ENCODE measurements at places on chromosomes 7 and 10. TPM values are rescaled to one million over a fixed set of nuclear protein-coding genes. Genes with fewer than 3 reads are reported as not detected.

- peak; percentile 60 for DNase-seq
Measured at GRCh38 chr10:111113961-111114757, 37.3 kb downstream of the ADRA2A start.

DNA sequence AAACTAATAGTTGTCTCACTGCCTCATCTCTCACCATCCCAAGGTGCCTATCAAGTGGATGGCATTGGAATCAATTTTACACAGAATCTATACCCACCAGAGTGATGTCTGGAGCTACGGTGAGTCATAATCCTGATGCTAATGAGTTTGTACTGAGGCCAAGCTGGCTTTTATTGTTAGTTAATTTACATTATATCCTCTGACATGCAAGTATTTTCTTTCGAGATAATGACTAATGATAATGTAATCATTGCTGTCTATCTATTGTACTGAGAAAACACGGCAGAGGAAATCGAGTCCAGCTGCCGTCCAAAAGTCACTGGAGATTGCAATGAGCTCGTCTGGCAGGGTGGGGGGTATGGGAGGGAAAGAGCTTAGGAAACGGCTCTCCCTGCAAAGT, 172.4 kb upstream of the LANCL2 start:
- peak; percentile 90 for DNase-seq

GRCh38 chr7:26013551-26014083, 138.4 kb upstream of the NFE2L3 start:
- no peak for DNase-seq

- DNase-seq: no peak
Measured at GRCh38 chr10:15539262-15539661, 168.2 kb upstream of the FAM171A1 start.

DNA sequence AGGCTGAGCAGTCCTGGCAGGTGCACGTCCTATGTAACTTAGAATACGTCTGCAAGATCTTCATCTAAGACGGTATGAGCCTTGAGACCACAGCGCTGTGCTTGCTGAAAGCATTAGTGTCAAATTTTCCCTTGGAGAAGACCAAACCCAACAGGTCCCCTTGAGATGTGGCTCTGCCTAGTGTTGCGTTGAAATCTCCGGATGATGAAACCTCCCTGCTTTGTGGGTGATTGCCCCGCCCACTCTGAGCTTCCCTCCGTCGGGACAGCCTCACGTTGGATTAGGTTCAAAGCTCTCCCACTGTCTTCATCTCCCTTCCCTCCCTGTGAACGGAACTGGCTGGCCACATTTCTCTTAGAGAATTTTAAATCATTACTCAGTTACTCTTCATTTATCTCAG, 102.0 kb downstream of the ADARB2 start:
- no peak for DNase-seq

GRCh38 chr7:118311121-118311836, 86.8 kb downstream of the ANKRD7 start:
- DNase-seq: no peak

DNA sequence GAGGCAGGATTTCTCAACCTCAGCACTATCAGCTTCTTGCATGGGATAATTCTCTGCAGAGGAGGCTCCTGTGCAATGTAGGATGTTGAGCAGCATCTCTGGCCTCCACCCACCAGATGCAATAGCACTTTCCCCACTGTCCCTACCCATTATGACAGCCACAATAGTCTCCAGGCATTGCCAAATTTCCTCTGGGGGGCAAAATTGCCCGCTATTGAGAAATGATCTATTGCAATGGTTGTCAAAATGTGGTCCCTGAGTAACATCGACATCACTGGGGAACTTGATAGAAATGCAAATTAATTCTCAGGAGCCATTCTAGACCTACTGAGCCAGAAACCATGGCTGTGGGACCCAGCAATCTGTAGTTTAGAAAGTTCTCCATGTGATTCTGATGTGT, 7.0 kb downstream of the KCNK18 start:
- no peak for DNase-seq

DNA sequence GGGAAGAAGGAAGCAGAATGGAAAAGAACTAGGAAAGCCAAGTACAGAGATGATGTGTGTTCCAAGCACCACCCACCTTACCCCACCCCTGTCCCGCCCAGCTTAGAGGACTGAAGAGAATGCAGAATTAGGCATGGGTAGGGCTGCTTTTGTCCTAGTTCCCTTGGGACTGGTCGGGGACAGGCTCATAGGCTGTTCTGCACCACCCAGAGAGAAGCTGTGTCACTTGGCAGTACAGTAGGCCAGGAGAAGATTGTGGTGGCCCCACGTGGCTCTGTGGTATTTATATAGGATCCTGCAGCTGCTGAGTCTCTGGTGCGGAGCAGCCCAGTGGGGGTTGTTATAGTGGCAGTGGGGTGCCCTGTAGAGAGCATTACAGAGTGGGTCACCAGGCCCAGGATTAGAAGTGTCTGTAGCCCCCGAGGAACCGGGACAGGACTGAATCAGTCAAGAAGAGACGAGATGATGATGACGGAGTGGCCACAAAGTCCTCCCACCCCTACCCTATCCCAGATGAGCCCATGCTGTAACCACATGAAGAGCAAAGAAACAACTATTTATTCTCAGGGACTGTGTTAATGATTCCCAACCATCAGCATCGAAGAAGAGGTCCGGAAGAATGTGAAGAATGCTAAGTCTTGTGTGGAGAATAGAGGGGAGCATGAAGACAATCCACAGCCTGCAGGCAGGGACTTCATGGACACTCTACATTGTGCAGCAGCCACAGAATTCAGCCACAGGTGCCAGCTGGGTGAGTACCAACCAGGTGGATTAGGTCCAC, 88.9 kb downstream of the C1GALT1 start:
- DNase-seq: no peak

DNA sequence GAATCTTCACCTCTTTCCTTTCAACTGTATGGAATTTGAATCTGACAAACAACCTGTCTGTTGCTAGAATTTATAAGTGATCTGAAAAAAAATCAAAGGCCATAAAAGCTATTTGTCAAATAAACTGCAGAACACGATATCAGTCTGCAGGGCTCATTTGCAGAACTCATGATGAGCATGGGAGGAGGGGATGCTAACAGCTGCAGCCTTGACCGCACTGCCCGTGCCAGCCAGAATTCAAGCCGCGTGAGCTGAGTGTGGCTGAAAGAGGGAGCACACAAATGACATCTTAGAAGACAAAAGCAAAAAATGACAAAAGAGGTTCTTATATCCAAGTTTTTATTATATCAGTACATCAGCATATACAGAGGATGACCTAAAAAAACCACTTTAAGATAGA, 15.7 kb downstream of the LRRTM3 start:
- no peak for DNase-seq

GRCh38 chr10:78424723-78425122, 391.1 kb downstream of the RPS24 start:
- no peak for DNase-seq

- DNase-seq: no peak
Measured at GRCh38 chr7:23098460-23098859, 7.1 kb upstream of the KLHL7 start.

Gene DNAJB12
- 36.1 TPM for total RNA-seq

Gene CTAGE4
- total RNA-seq: not detected

Gene VIPR2
- not detected for total RNA-seq

Gene PLOD3
- 71.3 TPM for total RNA-seq

Measured in SJSA1 (cell line).